ENCODE measurements at places on chromosomes 5 and 9.
A peak's percentile ranks its signal among the peaks of the same experiment; 100 is the strongest.

- DNase-seq, result no peak
Measured at GRCh38 chr9:127154003-127154389, 31.6 kb upstream of the ANGPTL2 start.

DNA sequence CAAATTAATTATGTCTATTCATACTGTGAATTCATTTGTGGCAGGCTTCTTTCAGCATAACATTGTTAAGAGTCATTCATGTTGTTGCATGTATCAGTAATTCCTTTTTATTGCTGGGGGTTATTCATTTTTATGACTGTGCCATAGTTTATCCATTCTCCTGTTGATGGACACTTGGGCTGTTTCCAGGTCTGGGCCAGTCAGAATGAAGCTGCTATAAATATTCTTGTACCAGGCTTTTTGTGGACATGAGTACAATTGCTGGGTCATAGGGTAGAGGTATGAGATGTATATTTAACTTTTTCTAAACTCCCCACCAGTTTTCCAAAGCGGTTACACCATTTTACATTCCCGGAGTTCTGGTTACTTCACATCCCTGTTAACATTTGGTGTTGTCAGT is 13.6 kb downstream of the PRPF4 start:
- DNase-seq, result no peak

GRCh38 chr9:120434532-120434931 is 145.4 kb downstream of the CDK5RAP2 start:
- no peak for DNase-seq

DNA sequence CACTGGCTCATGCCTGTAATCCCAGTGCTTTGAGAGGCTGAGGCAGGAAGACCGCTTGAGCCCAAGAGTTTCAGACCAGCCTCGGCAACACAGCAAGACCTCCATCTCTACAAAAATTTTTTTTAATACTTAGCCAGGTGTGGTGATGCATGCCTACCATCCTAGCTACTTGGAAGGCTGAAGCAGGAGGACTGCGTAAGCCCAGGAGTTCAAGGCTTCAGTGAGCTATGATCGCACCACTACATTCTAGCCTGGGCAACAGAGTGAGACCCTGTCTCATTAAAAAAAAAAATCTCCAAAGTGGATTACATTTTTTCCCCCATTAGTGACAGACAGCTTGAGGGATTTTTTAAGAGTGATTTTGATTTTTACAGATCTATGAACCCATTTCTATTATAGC is 230.8 kb downstream of the BNC2 start:
- DNase-seq, result no peak

GRCh38 chr9:130634801-130635200 is 29.6 kb upstream of the PRDM12 start:
- no peak for DNase-seq

- no peak for DNase-seq
Measured at GRCh38 chr5:103463261-103463660, 99.3 kb downstream of the NUDT12 start.

DNA sequence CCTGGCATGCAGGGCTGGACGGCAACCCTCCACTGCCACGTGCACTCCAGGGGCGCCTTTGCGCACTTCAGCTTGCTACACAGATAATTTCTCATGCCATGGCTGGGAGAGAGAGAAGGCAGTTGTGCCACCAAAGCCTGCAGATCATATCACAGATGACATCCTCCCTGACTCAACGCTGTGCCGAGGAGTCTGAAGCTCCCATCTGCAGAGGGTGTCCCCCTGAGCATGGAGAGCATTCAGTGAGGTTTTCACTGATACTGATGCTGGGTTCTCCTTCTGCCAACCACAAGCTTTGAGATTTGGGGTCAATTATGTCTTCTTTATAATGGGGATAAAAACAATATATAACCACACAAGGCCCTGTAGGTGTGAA is 607.4 kb upstream of the ADAMTS16 start:
- DNase-seq, result no peak

GRCh38 chr5:111775224-111775623 is 18.2 kb upstream of the NREP start:
- DNase-seq, result no peak

- DNase-seq, result no peak
Measured at GRCh38 chr9:69674716-69675438, 2.7 kb upstream of the APBA1 start.

DNA sequence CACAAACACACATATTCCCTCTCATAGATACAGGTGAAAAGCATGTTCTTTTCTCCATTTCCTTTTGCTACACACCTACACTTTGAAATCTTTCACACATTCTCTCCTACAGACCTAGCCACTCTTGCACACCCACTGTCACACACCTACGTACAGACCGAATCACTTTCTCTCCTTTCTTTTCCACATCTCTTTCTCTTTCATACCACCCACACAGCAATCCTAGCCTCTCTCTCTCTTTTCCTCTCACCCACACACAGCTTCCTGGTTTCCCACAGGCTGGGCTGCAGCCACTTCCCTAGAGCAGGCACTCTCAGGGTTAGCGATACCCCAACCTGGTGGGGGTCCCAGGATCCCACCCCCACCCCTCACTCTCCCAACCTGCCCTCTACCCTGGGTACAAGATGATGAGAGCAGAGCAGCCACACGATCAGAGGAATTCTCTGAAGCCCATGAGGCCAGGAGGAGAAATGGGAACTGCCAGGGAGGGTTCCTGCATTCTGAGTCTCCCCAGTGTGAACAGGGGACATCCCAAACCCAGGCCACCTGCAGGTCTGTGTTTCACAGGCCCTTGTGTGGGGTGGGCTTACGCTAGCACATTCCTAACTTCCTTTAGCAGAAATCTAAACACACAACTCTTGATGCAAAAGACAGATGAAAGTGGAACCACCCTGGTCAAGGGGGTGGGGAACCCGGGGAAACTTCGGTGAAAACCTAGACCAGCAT is 17.1 kb upstream of the SYNPO start:
- DNase-seq, result no peak

- DNase-seq, result peak; percentile 14
Measured at GRCh38 chr9:90546200-90546599, 96.4 kb downstream of the DIRAS2 start.

- no peak for DNase-seq
Measured at GRCh38 chr5:40441733-40442132, 238.0 kb upstream of the PTGER4 start.

- DNase-seq, result no peak
Measured at GRCh38 chr9:16688814-16689213, 181.7 kb downstream of the BNC2 start.

DNA sequence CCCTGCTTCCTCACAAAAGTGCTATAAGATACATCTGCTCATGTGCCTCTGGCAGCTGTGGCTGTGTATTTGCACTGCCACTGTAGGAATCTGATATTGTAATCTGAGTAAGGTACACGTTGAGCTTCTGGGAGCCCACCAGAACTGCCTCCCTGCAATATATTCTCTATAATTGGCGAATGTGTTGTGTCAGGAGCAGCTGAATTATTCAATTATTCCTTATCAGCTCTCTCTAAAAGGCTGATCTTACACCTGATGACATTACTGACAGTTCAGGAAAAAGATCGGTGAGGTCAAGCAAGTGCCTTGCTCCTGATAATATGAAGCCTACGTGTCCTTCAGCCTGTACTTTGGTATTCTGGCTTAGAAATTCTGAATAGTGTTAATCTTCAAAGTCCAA is 1015.0 kb downstream of the CDH9 start:
- DNase-seq, result no peak

GRCh38 chr5:121741156-121741555 is 110.5 kb upstream of the FTMT start:
- DNase-seq, result no peak

DNA sequence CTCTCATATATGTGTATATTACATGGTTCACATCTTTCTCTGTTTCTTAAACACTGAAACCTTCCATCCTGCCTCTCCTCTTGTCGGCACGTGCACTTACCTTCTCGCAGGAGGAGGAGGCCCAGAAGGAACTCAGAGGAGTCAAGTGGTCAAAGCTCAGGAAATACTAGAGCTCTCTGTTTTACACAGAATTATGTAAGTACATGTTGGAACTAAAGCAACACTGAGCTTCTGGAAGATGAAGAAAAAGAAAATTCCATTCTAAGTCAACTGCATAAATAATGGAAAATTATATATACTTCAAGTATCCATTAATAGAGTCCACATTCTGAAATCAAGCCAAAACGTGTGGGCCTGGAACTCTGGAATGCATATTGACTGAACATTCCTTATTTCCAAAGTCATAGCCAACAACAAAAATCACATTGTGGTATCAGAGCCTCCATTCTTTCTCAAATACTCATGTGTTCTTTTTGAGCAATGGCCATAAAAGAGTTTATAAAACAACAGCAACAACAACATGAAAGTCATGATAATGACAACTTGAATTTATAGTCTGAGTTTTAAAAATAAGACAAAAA is 121.5 kb upstream of the RAI14 start:
- no peak for DNase-seq

DNA sequence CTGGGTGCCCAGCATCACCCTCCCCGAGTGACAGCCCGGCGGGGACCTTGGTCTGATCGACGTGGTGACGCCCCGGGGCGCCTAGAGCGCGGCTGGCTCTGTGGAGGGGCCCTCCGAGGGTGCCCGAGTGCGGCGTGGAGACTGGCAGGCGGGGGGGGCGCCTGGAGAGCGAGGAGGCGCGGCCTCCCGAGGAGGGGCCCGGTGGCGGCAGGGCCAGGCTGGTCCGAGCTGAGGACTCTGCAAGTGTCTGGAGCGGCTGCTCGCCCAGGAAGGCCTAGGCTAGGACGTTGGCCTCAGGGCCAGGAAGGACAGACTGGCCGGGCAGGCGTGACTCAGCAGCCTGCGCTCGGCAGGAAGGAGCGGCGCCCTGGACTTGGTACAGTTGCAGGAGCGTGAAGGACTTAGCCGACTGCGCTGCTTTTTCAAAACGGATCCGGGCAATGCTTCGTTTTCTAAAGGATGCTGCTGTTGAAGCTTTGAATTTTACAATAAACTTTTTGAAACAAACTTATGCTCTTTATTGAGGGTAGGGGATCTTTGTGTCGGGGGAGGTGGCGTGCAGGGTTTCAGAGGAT is 1.3 kb downstream of the GADD45G start:
- peak; percentile 95 for DNase-seq

GRCh38 chr9:128232528-128233428 is 29.6 kb downstream of the DNM1 start:
- no peak for DNase-seq

Data from H54 (cell line).